ENCODE measurements at places on chromosomes 6 and 20.

GRCh38 chr6:156602066-156602385, 175.2 kb upstream of the ARID1B start:
- no peak for DNase-seq

DNA sequence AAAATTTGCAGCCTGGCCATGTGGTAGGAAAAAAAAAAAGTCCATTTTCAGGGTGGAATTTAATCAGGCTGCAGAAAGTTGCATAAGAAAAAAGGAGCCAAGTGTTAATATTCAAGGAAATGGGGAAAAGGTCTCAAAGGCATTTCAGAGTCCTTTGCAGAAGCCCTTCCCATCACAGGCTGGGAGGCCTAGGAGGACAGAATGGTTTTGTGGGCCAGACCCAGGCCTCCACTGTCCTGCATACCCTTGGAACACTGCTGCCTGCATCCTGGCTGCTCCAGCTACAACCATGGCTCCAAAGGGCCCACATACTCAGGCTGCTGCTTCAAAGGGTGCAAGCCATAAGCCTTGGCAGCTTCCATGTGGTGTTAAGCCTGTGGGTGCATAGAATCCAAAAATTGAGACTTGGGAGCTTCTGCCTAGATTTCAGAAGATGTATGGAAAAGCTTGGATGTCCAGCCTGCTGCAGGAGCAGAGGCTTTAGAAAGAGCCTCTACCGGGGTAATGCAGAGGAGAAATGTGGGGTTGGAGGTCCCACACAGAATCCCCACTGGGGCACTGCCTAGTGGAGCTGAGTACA, 239.0 kb upstream of the STXBP5 start:
- DNase-seq, result no peak

GRCh38 chr6:160194808-160195207, 63.8 kb downstream of the SLC22A2 start:
- DNase-seq, result no peak

GRCh38 chr20:38725931-38726803, 1.9 kb downstream of the SLC32A1 start:
- peak; percentile 37 for DNase-seq

DNA sequence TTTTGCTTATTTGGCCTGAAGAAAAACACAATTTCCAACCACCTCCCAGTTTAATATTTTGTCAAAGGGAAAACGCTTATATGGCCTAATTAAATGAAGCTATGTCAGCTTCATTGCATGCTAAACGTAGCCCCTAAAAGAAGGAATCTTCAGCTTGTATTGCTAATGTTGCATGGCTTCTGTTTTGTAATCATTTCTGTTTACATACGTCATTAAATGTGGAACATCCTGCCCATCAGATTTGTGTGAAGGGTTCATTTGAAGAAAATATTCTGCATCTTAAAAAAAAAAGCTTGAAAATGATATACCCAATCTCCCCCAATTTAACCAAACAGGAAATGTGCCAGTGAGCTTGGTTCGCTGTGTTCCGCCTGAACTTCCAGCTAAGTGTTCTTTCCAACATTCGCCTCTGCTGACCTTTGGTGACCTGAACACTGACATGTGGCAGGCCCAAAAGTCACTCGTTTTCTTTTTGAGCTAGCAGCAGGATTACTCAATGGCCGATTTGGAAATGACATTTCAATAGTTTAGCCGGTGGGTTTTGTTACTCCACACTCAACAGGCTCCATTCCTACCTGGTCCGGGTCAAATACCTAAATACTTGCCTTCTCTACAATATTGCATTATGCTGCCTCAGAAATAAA, 12.7 kb upstream of the SIRT5 start:
- DNase-seq, result no peak

DNA sequence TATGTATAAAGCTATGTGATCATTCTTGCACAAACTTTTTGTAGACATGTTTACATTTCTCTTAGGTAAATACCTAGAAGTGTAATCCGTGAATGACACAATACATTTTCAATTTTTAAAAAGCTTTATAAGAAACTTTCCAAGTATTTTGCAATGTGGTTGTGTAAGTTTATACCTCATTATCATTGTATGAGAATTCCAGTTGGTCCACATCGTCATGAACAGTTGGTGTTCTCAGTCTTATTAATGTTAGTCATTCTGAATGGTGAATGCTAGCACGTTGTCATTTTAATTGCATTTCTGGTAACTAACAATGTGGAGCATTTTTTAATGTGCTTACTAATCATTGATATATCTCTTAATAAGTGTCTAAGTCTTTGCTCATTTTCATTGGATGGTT, 116.5 kb upstream of the F13A1 start:
- DNase-seq, result no peak

- no peak for DNase-seq
Observed at GRCh38 chr20:15842872-15843271, 730.4 kb downstream of the KIF16B start.

DNA sequence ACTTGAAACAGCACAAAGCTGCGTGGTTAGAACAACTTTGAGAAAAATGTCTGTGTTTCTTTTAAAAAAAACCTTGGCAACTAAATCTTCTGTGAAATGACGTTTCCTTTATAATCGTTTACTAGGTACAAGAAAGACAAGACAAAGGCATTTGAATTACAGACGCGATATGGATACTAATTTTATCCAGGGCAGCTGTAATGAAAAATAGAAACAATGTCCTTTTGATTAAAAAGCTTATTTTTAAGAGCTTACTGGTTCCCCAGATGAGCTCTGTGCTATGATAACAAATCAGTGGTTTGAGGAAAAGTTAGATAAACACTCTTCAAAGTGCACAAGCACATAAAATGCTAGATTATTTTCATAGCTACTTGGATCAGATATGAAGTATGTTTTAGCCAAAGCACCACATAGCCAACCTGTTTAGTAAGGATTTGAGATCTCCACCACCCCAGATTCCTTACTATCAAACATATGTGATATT, 1.6 kb upstream of the SYNCRIP start:
- DNase-seq, result peak; percentile 19

- no peak for DNase-seq
Observed at GRCh38 chr6:14059791-14060436, 57.7 kb upstream of the CD83 start.

DNA sequence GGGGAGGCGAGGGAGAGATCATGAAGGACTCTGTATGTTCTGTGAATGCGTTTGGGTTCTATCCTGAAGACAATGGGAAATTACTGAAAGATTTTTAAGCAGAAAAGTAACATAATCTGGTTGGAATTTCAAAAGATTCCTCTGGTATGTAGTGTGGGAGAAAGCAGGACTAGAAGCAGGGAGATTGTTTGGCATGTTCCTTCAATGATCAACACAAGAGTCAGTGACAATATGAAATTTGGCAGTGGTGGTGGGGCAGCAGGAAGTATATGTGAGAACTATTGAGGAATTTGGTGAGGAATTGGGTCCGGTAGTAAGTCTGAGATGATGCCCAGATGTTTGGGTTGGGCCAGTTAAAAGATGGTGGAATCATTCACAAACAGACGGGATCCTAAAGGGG, 348.7 kb downstream of the CD83 start:
- DNase-seq, result peak; percentile 15

GRCh38 chr6:26556263-26557070, 18.3 kb downstream of the HMGN4 start:
- DNase-seq, result peak; percentile 96

All from fibroblast of mammary gland (primary cell).